Coronary artery (tissue), 2 donors: ENCODE measurements at places on chromosomes 13 and 19.

DNA sequence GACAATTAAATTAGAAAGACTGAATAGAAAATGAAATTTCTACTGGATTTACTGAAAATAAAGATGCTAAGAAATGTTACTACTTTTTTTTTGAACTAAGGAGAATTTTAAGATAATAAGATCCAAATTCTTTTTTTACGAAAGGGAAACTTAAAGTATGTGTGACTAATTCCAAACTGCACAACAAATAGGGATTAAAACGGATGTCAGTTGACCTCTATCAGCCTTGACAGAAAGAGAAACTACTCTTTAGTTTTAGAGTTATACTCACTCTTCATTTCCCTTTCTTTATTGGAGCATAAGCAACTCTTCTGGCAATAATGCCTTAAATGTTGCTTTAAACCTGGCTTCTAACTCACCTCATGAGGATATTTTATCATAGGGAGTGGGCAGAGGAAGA lies 273.8 kb downstream of the SLITRK6 start:
- no peak for DNase-seq

GRCh38 chr13:74979703-74980102 lies 502.3 kb downstream of the TBC1D4 start:
- no peak for DNase-seq

GRCh38 chr13:101567841-101568240 lies 115.4 kb downstream of the ITGBL1 start:
- DNase-seq: no peak

DNA sequence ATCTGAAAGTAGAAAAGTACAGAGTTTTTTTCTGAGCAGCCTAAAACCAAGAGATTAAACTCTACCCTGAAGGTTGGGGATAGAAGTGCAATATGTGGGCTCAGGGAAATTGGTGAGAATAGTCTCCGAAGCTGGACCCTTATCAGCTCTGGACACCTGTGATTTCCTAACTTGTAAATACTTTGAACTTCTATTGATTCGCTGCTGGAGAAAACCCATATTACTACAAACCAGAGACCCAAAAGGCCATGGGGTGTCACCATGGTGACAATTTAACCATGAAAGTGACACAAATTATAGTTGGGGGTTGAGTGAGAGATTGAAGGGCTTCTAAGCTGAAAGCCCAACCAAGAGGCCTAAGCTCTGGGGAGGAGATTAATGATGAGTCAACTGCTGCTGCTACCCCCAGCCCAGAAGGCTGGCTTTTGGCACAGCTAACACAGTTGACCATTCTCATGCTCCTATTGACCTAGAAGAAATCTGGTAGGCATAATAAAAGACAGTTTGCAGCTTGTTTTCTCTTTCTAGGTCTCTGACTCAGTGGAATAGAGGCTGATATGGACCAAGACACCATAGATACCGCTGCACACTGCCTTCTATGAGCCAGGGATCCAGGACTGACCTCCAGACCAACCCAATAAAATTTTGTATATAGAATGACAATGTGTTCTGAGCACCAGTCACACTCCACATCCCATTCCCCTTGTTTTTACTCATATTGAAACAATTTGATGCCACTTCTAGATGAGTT lies 131.9 kb upstream of the FNDC3A start:
- no peak for DNase-seq

GRCh38 chr13:52383366-52383765 lies 22.6 kb downstream of the THSD1 start:
- DNase-seq: no peak

- DNase-seq: no peak
Observed at GRCh38 chr13:111625526-111626315, 305.3 kb downstream of the TEX29 start.

DNA sequence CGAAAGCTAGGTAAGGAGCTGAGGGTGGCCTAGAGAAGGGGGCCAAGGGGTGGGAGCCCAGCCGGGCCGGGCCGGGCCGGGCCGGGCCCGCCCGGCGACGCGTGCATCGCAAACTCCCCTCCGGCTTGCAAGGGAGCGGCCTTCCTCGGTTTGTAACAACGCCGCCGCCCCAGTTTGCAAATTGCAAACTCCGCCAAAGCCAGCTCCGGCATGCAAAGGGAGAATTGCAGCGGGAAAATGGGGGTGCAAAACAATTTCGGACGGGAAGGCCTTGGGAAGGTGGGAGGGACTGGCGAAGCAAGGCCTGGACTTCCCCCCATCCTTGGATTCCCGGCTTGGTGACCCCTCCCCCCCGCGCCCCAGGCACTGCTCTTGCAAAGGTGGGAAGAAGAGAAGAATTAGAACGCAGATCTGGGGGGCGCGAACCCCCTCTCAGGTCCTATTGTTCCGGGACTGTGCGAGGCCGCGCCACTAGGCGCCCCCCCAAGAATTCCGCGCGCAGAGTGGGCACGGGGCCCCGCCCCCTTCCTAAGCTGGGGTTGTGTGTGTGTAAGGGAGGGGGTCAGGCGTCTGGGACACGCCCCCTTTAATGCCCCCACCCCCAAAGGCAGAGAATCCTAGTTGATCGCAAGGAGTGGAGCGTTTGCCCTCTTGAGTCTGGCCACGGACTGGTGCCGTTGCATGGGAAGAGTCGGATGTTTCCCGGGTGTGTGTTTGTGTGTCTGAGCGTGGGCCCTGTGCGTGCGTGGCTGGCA lies 926 bp downstream of the PRR12 start:
- no peak for DNase-seq
